ENCODE measurements at places on chromosomes 2 and 18.

- no peak for DNase-seq
Measured at GRCh38 chr2:28085201-28085600, 194.7 kb downstream of the BABAM2 start.

DNA sequence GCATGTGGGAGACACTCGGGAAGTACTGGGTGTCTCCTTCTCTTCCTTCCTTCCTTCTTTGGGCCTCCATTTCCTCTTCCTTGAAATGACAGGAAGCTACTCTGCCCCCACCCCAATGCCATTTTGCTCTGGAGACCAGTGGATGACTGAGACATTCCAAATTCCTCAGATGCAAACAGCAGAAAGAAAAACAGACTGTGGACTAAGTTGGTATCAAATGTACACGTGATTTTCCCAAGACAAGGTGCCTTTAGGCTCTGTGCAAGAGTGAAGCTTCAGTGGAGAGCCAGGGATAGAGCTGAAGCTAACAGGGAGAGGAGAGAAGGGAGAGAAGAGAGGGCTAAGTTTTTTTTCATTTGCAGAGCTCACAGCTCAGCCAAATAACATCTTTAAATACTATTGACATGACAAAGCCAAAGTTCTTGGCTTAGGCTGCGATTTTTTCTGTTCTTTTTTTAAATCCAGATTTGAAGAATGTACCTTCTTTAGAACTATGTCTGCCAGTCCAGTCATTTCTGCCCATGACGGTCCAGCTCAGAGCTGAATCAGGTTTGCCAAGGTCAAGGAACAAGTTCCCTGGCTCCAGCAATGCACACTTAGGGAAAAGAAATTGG is 84.5 kb upstream of the LCLAT1 start:
- no peak for DNase-seq

DNA sequence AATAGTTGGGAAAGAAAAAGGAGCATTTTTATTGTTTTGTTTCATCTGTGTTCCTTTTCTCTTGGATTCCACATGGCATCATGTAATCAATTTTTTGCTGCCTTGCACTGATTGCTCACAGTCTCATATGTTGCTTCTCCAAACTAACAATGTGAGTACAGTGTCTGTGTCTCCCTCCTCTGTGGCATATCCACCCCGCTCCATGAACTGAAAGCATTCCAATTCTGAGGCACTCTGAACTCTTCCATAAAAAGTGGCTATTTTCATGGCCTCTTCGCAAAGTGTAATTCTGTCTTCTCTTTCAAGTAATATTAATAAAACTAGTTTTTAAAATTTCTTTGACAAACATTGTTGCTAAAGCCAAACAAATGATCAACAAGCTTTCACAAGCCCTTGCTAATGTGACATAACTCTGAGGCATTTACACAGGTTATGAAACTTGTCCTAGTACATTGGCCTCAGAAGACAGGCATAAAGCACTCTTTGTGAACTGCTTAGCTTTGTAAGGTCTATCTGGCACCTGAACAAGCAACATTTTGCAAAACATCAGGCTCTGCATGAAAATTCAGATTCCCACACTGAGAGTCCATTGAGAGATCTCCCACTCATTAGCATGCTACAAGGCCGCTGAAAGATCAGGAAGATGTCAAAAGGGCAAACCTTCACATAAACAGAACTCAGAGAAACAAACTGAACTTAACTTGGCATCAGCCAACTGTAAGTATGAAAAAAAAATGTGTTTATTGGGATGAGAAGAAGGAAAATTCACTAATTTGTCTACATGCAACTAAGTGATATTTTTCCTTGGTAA is 33.0 kb downstream of the GPR75 start:
- DNase-seq, result no peak

GRCh38 chr18:9613550-9614400 is 584 bp downstream of the PPP4R1 start:
- DNase-seq, result peak; percentile 83

DNA sequence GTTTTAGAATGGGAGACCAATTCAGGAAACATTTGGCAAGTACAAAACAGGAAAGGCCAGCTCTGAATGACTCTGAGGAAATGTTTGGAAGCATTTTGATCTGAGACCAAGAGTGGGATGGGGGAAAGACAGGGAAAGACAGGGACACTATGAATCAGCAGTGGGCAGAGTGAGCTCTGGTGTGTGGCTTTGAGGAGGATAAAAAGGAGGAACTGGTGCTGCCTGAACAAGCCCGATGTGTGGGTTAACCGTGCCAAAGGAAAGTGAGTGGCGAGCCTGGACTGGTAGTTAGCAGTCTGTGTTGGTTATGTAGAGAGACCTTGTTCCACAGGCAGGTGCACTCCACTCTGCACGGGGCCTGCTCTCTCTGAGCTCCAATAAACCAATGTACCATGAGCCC is 5.3 kb downstream of the MFSD6 start:
- peak; percentile 54 for DNase-seq
